ENCODE measurements at places on chromosomes 6 and 20. TPM values are rescaled to one million over a fixed set of nuclear protein-coding genes. Genes with fewer than 3 reads are reported as not detected.

STAU1 gene
- 49.9 TPM for total RNA-seq

SLC22A1 gene
- 0.93 TPM for total RNA-seq

CLPSL2 gene
- total RNA-seq = not detected

TMEM74B gene
- not detected for total RNA-seq

RSPO3 gene
- not detected for total RNA-seq

CLDN20 gene
- not detected for total RNA-seq

ZFP57 gene
- total RNA-seq = not detected
